ENCODE measurements at places on chromosomes 5 and 9.

- no peak for DNase-seq
Measured at GRCh38 chr9:132548751-132549640, 33.4 kb upstream of the BARHL1 start.

GRCh38 chr5:150313921-150314716, 11.4 kb upstream of the ARSI start:
- no peak for DNase-seq

DNA sequence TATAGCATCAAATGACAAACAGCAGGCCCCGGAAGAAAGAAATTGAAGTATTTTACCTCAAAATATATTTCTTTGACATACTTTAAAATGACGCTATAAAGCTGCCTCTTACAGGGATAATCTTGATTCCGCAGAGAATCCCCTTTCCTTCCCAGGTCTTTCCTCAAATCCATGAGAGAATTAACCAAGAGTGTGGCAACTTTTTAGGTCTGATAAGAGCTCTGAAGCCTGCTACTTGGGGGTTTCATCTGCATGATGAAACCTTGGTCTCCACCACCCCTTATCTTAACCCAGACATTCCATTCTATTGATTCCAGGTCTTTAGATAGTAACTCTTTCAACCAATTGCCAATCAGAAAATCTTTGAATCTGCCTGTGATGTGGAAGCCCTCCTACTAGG, 173.8 kb downstream of the CEMIP2 start:
- DNase-seq, result peak; percentile 70

DNA sequence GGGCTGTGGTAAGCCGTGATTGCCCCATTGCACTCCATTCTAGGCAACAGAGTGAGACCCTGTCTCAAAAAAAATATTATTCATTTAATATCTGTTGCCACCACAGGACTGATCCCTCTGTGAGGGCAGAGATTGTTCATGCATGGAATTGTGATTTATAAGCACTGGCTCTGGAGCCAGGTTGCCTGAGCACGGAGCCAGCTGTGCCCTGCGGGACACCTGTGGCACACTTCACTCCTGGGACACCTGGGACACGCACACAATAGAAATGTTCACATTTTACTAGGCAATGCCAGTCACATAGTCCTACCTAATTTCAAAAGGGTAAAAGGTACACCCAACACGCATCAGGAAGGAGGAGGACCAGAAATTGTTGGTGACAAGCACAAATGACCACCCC, 83.0 kb upstream of the GABRP start:
- DNase-seq, result no peak

- DNase-seq, result peak; percentile 44
Measured at GRCh38 chr9:129121483-129121882, 10.3 kb downstream of the PTPA start.

GRCh38 chr5:132819468-132819867, 6.4 kb downstream of the SOWAHA start:
- DNase-seq, result no peak

- no peak for DNase-seq
Measured at GRCh38 chr5:140329739-140330481, 16.5 kb downstream of the HBEGF start.

DNA sequence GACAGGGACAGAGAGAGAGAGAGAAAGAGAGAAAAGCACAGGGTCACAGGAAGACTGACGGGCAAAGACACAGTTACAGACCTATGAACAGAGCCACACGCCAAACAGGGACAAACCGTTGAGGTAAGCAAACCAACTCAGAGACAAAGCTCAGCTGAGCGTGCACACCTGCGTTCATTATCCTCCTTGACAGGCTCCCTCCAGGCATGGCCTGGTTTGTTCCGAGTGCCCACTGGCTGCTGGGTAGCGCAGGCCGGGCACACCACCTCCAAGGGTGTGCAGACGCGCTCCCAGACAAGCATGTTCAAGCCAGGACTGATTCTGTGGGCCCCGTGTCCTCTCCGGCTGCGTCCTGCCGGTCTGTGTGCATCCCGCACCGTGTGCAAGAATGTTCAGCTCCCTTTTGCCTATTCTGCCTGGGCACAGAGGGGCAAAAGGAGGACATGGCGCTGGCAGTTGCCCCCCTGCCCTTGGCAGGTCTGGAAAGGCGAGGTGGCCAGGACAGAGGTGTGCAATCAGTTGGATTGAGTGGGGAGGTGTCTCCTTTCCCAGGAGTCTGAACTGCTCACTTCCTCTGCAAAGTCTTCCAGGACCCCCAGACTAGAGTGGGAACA, 467 bp upstream of the SMIM32 start:
- DNase-seq, result no peak

- peak; percentile 65 for DNase-seq
Measured at GRCh38 chr9:104911032-104911607, 16.8 kb downstream of the ABCA1 start.

GRCh38 chr5:155311721-155312120, 298.2 kb downstream of the KIF4B start:
- no peak for DNase-seq
